T-cell (primary cell): ENCODE measurements at places on chromosomes 5 and 9.

- DNase-seq = no peak
- peaks cover 2% of the 10 kb centered on the region for H3K27me3 ChIP-seq
- H3K4me1 ChIP-seq = peaks cover 26% of the 10 kb centered on the region
- H3K27ac ChIP-seq = no peak overlapping the region
These were observed 130.7 kb downstream of the PRKACG start for GRCh38 chr9:68883224-68883623.

DNA sequence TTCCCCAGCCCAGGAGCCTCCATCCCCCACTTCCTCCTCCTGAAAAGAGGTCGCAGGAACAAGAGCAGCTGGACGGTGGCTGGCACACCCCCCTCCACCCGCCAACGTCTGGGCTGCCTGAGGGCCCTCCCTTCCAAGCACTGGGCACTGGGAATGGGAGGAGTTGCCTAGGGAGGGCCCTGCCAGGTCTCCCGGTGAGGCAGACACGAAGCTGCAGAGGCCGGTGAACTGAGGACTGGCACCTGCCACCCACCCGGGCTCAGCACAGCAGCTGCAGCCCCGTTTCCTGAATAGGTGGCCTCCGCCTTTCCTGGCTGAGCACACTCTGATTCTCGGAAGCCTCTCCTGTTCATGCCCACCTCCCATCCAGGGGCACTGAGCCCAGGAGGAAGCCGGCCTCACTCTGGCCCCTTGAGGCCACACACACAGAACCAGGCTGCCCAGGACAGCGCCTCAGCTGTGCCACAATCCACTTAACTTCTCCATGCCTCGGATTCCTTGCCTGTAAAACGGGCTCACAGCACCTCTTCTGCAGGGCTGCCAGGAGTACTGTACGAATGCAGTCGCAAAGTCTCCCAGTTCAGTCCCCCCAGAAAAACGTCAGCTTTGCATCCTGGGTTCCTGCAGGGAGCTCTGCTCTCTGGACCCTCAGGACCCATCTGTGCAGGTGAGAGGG is 1.3 kb downstream of the NPDC1 start:
- DNase-seq = no peak
- no peak overlapping the region for H3K27ac ChIP-seq
- H3K27me3 ChIP-seq = peaks cover 90% of the 10 kb centered on the region
- no peaks in the 10 kb centered on the region for H3K36me3 ChIP-seq
- peaks cover 45% of the 10 kb centered on the region for H3K4me1 ChIP-seq
- peak overlapping the region; percentile 34 for H3K4me3 ChIP-seq

DNA sequence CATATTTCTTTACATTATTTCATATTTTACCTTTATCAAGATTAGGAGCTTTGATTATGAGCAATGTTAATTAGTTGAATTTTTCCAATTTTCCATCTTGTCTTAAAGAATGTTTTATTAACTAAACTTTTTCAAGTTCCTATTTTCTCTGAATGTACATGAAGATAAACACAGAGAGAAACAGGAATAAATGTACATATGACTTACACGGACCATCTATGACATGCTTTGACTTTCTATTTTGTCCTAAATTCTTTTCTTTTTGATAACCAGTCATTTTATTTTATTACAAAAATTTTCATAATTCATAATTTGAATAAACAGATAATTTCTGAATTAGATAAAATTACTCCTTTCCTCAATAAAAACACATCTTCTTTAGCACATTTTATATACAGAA is 1038.8 kb upstream of the ARRDC3 start:
- no peaks in the 10 kb centered on the region for H3K27me3 ChIP-seq
- no peak for DNase-seq
- no peak overlapping the region for H3K27ac ChIP-seq

DNA sequence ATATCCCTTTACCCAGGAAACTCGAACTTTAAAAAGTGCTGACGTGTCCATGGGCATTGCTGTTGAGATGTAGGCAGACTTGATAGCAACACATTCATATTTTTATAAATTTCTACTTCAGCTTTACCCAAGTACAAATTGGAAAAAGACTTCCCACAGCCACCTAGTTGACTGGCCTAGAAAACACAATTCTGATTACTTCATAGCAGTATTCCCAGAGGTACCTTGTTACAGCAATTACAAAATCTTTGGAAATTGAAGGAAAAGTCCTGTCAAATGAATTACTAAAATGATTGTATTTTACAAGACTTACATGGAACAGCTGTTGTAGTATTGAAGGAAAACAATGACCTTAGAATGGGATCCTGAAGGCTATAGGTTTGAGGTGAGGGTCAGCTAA is 130.7 kb upstream of the NREP start:
- H3K4me3 ChIP-seq = no peak overlapping the region
- no peak for DNase-seq
- no peaks in the 10 kb centered on the region for H3K36me3 ChIP-seq
- no peaks in the 10 kb centered on the region for H3K27me3 ChIP-seq
- H3K4me1 ChIP-seq = no peaks in the 10 kb centered on the region

DNA sequence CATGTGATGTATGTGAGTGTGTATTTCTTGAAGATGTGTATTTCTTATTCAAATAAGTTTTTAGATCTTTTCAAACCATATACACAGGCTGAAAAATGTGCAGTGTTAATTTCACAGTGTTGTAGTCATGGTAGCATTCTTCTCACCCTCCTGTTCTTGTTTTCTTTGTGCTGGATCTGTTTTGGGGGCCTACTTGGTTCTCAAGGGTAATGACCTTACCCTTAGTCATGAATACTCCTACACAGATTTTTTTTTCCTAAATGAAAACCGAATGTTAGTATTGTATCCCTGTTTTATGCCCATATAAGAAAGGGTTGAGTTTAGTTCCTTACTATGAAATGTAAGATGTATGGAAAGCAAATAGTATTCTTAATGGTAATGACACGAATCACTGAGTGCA is 88.0 kb downstream of the SLC44A1 start:
- peaks cover 7% of the 10 kb centered on the region for H3K36me3 ChIP-seq
- DNase-seq = no peak
- H3K4me1 ChIP-seq = no peaks in the 10 kb centered on the region
- H3K27me3 ChIP-seq = no peaks in the 10 kb centered on the region
- H3K4me3 ChIP-seq = no peak overlapping the region
- no peak overlapping the region for H3K27ac ChIP-seq

- no peaks in the 10 kb centered on the region for H3K4me1 ChIP-seq
- no peak for DNase-seq
- no peaks in the 10 kb centered on the region for H3K36me3 ChIP-seq
- H3K27me3 ChIP-seq = no peaks in the 10 kb centered on the region
- H3K27ac ChIP-seq = no peak overlapping the region
These were observed 370.4 kb downstream of the PRDM9 start for GRCh38 chr5:23877847-23878246.

DNA sequence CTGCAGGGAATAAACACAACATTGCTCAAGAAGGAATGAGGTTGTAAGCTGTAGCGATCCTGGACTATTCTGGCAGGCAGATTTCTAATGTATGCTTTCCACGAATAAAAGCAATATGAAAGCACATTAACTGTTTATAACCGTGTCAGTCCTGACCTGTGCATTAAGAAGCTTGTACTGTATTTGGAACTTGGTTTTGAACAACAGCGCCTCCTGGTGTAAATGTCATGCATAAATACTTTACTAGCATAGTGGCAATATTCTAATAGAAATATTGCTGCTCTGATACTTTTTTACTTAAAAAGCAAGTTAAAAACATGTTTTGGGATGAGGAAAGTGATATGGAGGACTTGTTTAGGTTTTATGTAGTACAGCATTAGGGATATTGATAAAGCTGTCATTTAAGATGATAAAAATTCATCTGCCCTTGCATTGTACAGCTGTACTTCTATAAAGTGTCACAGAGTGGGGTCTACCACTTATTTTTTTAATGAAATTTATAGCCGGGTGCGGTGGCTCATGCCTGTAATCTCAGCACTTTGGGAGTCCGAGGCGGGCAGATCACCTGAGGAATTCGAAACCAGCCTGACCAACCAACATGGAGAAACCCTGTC is 70.7 kb upstream of the GNE start:
- H3K4me3 ChIP-seq = no peak overlapping the region
- no peak overlapping the region for H3K27ac ChIP-seq
- H3K4me1 ChIP-seq = no peaks in the 10 kb centered on the region
- no peaks in the 10 kb centered on the region for H3K27me3 ChIP-seq
- peak; percentile 41 for DNase-seq

GRCh38 chr5:145499483-145499882 is 335.7 kb downstream of the PRELID2 start:
- no peak for DNase-seq
- no peak overlapping the region for H3K4me3 ChIP-seq
- no peaks in the 10 kb centered on the region for H3K27me3 ChIP-seq
- H3K4me1 ChIP-seq = no peaks in the 10 kb centered on the region
- H3K36me3 ChIP-seq = no peaks in the 10 kb centered on the region

- no peak overlapping the region for H3K27ac ChIP-seq
- no peak overlapping the region for H3K4me3 ChIP-seq
- H3K36me3 ChIP-seq = no peaks in the 10 kb centered on the region
- no peak for DNase-seq
- no peaks in the 10 kb centered on the region for H3K27me3 ChIP-seq
- H3K4me1 ChIP-seq = no peaks in the 10 kb centered on the region
These were observed 219.1 kb downstream of the MED10 start for GRCh38 chr5:6158974-6159831.

DNA sequence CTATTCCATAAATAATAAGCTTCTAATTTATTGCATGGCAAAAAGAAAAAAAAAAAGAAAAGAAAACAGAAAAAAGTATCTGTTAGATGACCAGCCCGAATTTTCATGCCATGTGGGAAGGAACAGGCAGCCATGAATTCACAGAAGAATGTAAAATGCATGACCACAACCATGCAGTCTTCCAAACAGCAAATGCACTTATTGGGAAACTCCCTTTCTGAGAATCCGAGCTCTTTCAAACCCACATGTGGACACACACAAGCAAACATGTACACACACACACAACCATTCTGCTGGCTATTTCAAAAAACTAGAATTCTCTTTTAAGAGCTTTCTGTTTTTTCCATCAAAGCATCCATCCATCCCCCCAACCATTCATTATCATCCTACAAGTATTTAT is 236.1 kb downstream of the DNAH5 start:
- no peaks in the 10 kb centered on the region for H3K36me3 ChIP-seq
- no peak overlapping the region for H3K27ac ChIP-seq
- no peak overlapping the region for H3K4me3 ChIP-seq
- H3K27me3 ChIP-seq = no peaks in the 10 kb centered on the region
- no peaks in the 10 kb centered on the region for H3K4me1 ChIP-seq

DNA sequence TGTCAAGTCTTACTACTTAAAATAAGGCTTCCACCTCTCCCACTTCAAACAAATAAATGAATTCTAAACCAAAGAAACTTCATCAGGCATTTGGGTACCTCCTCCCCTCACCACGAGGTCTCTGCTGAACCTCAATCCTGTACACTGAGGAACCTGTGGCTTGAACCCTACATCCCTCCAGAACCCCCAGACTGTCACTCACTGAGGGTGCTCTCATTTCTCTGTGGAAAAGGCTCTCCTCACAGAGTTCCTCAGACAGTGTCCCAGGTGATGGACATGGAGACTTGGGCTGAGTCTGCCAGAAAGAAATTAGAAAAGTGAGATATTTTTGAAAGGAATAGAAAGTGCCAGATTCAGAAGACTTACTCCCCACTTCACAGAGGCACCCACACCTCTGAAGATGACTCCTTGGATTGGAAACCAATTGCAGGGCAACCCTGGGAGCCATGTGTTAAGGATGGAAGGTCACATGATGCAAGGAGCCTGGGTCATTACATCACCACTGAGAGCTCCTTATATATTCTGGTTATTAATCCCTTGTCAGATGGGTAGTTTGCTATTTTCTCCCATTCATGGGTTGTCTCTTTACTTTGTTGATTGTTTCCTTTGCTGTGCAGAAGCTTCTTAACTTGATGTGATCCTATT is 19.8 kb downstream of the MLANA start:
- H3K4me3 ChIP-seq = no peak overlapping the region
- no peaks in the 10 kb centered on the region for H3K27me3 ChIP-seq
- DNase-seq = no peak
- peaks cover 10% of the 10 kb centered on the region for H3K36me3 ChIP-seq

DNA sequence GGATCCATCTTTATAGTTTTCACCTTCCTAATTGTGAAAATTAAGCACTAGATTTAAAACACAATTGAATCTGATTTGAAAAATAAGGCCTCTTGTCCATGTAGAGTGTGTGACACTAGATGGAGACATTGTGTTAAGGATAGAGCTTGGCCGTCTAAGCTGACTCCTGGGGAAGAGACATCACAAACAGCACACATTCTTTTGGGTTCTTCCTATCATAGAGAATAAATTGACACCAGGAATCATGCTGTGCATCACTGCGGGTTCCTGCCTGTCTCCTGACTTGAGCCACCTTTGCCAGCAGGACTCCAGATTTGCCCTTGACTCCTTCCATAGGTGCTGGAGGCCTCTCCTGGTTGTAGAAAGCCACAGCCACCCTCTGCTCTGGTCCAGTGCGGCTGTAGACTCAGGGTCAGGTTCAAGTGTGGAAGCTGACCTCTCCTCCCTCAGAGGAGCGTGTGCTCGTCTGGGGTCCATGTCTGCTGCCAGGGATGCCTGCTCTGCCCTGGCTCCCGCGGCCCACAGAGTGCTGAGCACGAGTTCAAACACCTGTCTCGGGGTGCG is 11.2 kb downstream of the ROPN1L start:
- no peaks in the 10 kb centered on the region for H3K36me3 ChIP-seq
- no peaks in the 10 kb centered on the region for H3K4me1 ChIP-seq
- no peak overlapping the region for H3K27ac ChIP-seq
- DNase-seq = no peak

- no peak overlapping the region for H3K27ac ChIP-seq
- no peaks in the 10 kb centered on the region for H3K4me1 ChIP-seq
- no peaks in the 10 kb centered on the region for H3K36me3 ChIP-seq
- DNase-seq = no peak
These were observed 46.4 kb downstream of the SEMA5A start for GRCh38 chr5:9499498-9499876.

GRCh38 chr9:117363006-117363405 is 51.9 kb downstream of the ASTN2 start:
- DNase-seq = no peak
- no peak overlapping the region for H3K27ac ChIP-seq
- H3K36me3 ChIP-seq = no peaks in the 10 kb centered on the region
- H3K4me1 ChIP-seq = no peaks in the 10 kb centered on the region
- H3K27me3 ChIP-seq = no peaks in the 10 kb centered on the region

DNA sequence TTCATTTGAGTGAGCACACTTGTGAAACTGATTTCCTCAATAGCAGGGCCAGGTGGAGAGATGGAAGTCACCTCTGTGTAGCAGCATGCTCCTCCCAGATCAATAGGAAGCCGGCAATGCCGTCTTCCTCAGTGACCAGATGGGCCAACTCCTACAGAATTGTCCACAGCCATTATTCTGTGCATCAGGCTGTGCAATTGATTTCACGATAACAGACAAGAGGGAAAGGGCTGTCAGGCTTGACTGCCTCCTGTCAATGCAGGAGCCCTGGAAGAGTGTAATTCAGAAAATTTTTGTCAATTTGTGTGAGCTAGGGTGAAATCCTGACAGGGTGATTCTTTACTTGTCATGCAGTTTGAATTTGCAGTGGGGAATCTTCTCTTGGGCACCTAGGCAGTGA is 838.4 kb upstream of the NUDT12 start:
- no peaks in the 10 kb centered on the region for H3K36me3 ChIP-seq
- H3K27me3 ChIP-seq = no peaks in the 10 kb centered on the region
- no peak overlapping the region for H3K27ac ChIP-seq
- no peaks in the 10 kb centered on the region for H3K4me1 ChIP-seq
- H3K4me3 ChIP-seq = no peak overlapping the region
- DNase-seq = no peak
